Activated naive CD4-positive, alpha-beta T cell treated with anti-CD3 and anti-CD28 coated beads, Interleukin-2, amount 50 U/mL, for 72 hours (primary cell): ENCODE measurements at places on chromosomes 6 and 20. TPM values are rescaled to one million over a fixed set of nuclear protein-coding genes. Genes with fewer than 3 reads are reported as not detected.

KIF6 gene
- 0.16 TPM for total RNA-seq

TGM3 gene
- total RNA-seq: 0.16 TPM

HNF4A gene
- not detected for total RNA-seq

SSTR4 gene
- total RNA-seq: not detected

TFAP2A gene
- total RNA-seq: not detected

HTR1B gene
- not detected for total RNA-seq

TTK gene
- 32.6 TPM for total RNA-seq

TTLL9 gene
- total RNA-seq: not detected

NKAIN2 gene
- total RNA-seq: not detected

PRSS35 gene
- total RNA-seq: not detected

SLPI gene
- not detected for total RNA-seq

LZTS3 gene
- 2.0 TPM for total RNA-seq

NR2E1 gene
- not detected for total RNA-seq

IL17F gene
- total RNA-seq: 13.9 TPM

PSORS1C2 gene
- total RNA-seq: not detected

CTCFL gene
- not detected for total RNA-seq

ADGRF4 gene
- not detected for total RNA-seq

ZNF318 gene
- 12.2 TPM for total RNA-seq

MAFB gene
- 0.12 TPM for total RNA-seq

TMEM217 gene
- 2.0 TPM for total RNA-seq

BPI gene
- total RNA-seq: not detected

PRPH2 gene
- total RNA-seq: not detected

HCK gene
- total RNA-seq: 0.16 TPM

PRDM13 gene
- total RNA-seq: not detected

ZNF343 gene
- total RNA-seq: 13.7 TPM

C4B gene
- total RNA-seq: 5.2 TPM

UNC93A gene
- not detected for total RNA-seq

APOM gene
- total RNA-seq: 2.6 TPM
